Pancreas (tissue), 10 donors: ENCODE measurements at places on chromosomes 6 and 20. TPM values are rescaled to one million over a fixed set of nuclear protein-coding genes. Genes with fewer than 3 reads are reported as not detected.
A peak's percentile ranks its signal among the peaks of the same experiment; 100 is the strongest.

DNA sequence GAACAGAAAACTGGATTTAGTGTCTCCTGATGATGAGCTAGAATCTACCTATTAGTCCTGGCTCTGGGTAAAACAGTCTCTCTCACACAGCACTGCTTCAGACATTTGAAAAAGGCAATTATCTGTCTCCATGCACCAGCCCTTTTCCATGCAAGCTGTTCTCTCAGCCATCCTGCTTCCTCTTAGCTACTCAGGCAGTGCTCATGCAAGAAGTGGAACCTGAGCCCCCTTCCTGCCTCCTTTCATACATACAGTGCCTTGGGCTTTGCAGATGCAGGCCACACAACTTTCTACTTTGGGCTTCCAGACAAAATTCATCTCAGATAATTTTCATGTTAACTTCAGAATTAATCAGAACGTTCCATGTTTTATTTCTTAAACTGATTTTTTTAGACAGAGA, 151.3 kb downstream of the RALGAPA2 start:
- peaks cover 2% of the 10 kb centered on the region for H3K4me1 ChIP-seq
- no peak overlapping the region for H3K27ac ChIP-seq
- no peaks in the 10 kb centered on the region for H3K27me3 ChIP-seq
- no peak for DNase-seq
- no peak overlapping the region for H3K4me3 ChIP-seq
- no peaks in the 10 kb centered on the region for H3K36me3 ChIP-seq

Gene KIF16B
- total RNA-seq = 7.0 TPM

DNA sequence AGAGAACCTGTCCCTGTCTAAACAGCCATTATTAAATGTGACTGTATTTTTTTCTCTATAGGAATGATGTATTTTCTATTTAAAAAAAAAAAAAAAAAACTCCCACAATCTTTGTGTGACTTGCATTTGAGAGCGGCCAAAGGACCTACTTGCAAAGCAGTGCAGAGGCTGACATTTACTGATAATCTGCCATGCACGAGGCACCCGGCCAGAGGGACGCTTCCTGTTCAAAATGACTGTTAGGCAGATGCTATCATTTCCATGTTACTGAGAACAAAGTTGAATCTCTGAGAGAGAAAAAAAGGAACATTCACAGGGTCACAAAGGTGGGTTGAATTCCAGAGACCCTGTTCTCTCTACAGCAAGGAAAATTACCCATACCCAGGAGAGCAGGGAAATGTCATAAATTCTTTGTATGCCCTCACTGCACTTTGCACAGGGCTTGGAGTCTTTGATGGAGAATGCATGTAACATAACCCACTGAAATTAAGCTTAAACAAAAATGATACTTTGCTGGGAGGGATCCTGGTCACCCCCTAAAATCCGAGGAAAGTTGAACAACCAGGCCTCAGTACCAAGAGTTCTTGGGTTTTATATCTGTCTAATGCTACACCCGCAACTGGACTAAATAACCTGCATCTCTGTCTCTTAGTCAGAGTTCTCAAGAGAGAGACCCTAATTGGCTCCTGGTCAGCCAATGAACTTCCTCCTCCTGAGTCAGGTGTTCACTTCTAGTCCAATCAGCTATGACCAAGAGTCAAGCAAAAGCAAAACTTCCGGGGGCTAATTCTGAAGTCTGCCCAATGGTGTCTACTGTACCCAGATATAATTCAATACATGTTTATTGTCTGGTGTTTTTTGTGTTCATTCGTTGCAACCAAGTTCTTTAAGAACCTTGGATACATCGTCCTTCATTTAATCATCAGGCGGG, 61.2 kb downstream of the GCLC start:
- peaks cover 3% of the 10 kb centered on the region for H3K27me3 ChIP-seq
- H3K27ac ChIP-seq = no peak overlapping the region
- no peak overlapping the region for H3K4me3 ChIP-seq
- DNase-seq = no peak
- no peaks in the 10 kb centered on the region for H3K36me3 ChIP-seq

DNA sequence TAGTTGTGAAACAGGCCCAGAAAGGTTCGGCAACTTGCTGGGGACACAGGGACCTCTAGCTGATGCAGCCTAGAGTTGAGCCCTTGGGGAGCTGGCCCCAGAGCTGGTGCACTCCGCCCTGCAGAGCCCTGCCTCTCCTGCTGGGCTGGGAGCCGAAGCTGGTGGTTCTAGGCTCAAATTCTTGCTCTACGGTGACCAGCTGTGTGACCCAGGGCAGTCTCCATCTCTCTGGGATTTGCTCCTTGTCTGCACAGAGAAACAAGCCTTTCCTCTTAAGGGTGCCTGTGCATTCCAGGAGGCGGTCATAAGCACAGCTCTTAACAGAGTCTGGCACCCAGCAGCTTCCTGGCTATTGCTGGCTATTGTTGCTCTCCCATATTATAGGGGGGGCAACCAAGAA, 47.4 kb downstream of the RBM38 start:
- H3K36me3 ChIP-seq = no peaks in the 10 kb centered on the region
- no peak for DNase-seq
- peak overlapping the region; percentile 12 for H3K27ac ChIP-seq
- peaks cover 26% of the 10 kb centered on the region for H3K4me1 ChIP-seq
- no peak overlapping the region for H3K4me3 ChIP-seq
- no peaks in the 10 kb centered on the region for H3K27me3 ChIP-seq

GRCh38 chr6:46734867-46735719, at the start of gene PLA2G7:
PLA2G7 (minus strand) TSS chr6:46735375; CDS start chr6:46722891, 12,484 bp downstream.
- H3K27ac ChIP-seq = peak within 1 kb of the TSS; percentile 10
- H3K27me3 ChIP-seq = no peaks in the 10 kb centered on the region
- DNase-seq = peak; percentile 65
- peak within 1 kb of the TSS; percentile 35 for H3K4me3 ChIP-seq
- no peaks in the 10 kb centered on the region for H3K36me3 ChIP-seq

GRCh38 chr6:73418081-73418741, 23.6 kb downstream of the DDX43 start:
- no peaks in the 10 kb centered on the region for H3K36me3 ChIP-seq
- H3K4me1 ChIP-seq = no peaks in the 10 kb centered on the region
- no peak for DNase-seq
- no peaks in the 10 kb centered on the region for H3K27me3 ChIP-seq
- no peak overlapping the region for H3K27ac ChIP-seq

- no peaks in the 10 kb centered on the region for H3K36me3 ChIP-seq
- DNase-seq = no peak
- no peak overlapping the region for H3K4me3 ChIP-seq
- H3K27ac ChIP-seq = no peak overlapping the region
- H3K4me1 ChIP-seq = no peaks in the 10 kb centered on the region
Observed at GRCh38 chr6:107732461-107732860, 91.7 kb downstream of the SCML4 start.

Gene POPDC3
- not detected for total RNA-seq

DNA sequence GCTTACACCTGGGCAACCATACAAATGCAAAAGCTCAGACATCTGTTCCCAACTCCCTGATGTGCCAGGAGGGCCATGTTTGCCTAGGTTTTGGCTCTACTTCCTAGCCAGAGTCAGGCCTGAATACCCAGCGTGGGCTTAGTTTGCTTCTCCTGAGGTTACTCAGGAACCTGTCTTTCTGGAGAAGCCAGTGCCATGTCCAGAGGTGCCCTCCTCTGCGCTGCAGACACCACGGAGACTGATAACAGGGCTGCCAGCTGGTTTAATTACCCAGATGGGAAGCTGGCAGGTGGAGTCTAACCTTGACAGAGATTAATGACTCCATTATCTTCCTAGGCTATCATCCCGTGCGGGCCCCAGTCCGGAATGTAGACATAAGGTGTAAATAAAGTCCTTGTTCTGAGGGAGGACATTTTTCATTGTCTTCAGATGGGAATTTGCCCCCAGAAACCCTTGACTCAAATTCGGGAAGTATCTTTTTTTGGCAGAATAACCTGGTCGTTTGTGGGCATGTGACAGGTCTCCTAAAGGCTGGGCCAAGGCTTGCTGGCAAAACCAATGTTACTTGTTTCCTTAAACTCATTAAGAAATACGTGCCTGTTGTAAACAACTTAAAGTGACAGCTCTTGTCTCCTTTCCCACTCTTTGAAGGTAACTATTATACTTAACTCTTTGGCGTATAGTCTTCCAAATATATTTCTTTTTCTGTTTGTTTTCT, 29.2 kb upstream of the ZNFX1 start:
- DNase-seq = no peak
- no peaks in the 10 kb centered on the region for H3K4me1 ChIP-seq
- H3K36me3 ChIP-seq = no peaks in the 10 kb centered on the region
- no peak overlapping the region for H3K4me3 ChIP-seq

DNA sequence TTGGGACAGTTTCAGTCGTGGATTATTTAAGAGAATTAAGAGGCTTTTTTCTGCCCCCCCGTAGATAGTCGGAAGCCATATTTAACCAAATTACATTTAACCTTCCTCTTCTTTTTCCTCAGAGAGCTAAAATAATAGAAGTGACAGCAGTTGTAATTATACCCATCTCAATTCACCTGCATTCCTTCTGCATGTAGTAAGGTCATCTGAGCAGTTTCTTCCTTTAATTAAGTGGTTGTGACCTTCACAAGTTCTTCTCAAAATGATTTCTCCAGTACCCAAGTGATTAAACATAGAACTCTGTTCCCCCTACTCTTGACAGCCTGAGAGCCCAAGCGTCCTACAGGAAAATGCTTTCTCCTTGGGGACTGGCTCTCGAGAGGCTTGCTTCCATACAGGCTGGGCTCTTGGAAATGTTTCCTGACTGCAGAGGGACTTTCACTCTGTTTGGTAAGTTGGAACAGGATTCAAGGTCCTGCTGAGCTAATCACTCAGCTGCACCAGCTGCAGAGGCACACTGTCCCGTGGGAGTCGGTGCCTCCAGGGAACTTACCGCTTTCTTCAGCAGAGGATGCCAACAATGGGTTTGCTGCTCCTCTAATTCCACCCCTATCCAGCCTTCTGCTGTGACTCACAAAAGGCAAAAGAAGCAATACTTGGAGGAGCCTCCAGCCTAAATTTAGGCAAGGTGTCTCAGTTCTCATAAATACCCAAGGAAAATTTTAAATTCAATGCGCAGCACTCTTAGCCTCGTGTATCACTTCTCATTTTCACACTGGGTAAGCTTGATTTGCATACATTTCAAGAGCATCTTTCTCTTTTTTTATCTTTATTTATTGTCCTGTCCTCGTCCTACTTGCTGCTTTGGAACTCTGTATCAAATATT, 414.9 kb downstream of the KIF16B start:
- no peak overlapping the region for H3K4me3 ChIP-seq
- no peaks in the 10 kb centered on the region for H3K27me3 ChIP-seq

Gene GPX5
- not detected for total RNA-seq

GRCh38 chr6:148720897-148721296, 25.9 kb upstream of the UST start:
- no peaks in the 10 kb centered on the region for H3K36me3 ChIP-seq
- no peak for DNase-seq
- no peak overlapping the region for H3K27ac ChIP-seq
- no peaks in the 10 kb centered on the region for H3K27me3 ChIP-seq
- no peak overlapping the region for H3K4me3 ChIP-seq

Gene TAP1
- 10.1 TPM for total RNA-seq

Gene TNFAIP3
- total RNA-seq = 11.1 TPM

- DNase-seq = no peak
- H3K4me3 ChIP-seq = no peak overlapping the region
- H3K4me1 ChIP-seq = no peaks in the 10 kb centered on the region
- no peak overlapping the region for H3K27ac ChIP-seq
Observed at GRCh38 chr6:68339488-68340131, 295.5 kb upstream of the ADGRB3 start.

Gene SIRPD
- total RNA-seq = not detected

DNA sequence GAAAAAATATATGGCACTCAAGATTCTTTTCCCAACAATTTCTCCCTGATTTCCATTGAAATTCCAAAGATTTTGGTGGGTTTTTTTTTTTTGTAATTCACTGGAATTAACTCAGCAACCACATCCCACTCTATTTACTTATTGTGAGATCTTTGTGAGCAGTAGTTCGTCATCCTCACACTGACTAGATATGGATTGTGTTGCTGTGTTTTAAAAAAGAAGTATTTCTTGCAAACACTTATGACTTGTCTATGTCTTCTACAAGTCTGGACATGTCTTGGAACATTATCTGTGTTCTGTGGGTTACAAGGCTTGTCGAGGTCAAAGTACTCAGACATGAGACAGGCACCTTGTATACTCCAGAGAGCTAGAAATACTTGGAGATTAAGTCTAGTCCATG, 7.3 kb upstream of the TENT5A start:
- H3K36me3 ChIP-seq = no peaks in the 10 kb centered on the region
- no peak overlapping the region for H3K4me3 ChIP-seq
- H3K27ac ChIP-seq = no peak overlapping the region
- DNase-seq = no peak

Gene B3GAT2
- total RNA-seq = 0.06 TPM

DNA sequence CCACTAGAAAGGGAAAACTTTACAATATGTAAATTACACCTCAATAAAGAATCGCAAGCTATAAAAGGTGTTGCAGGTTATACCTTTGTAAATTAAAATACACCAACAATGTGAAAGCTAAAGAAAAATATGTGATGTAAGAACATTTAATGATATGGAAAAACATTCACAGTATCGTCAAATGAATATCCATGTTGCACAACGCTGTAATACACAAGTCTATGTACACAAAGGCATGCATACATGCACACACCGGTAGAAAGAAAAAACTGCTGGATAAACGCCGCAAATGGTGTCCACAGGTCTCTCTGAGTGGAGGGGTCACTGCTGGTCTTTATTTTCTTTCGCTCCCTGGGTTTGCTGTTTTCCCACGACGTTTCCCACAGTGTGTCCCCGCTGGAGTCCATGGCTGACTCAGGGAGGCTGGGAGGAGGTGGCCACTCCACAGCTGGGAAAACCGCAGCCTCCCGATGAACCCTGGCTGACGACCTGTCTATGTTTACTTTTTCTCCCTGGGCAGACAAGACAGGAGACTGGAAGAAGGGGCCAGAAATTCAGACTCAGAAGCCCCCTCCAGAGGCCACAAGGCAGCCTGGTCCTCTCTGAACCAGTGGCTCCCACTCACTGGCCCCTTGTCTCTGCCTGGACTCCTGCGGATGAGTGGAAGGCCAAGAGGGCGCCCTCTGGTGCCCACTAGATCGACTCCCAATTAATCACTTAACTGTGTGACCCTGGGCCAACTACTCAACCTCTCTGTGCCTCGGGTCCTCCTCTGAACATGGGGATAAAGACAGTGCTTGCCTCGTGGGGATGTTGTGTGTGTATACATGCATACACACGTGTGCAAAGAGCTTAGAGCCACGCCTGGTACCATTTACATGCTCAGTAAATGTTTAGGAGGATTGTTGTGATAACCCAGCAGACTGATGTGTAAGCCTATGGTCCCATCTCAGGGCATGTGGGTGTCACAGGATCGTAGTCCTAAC, 12.8 kb upstream of the BPI start:
- no peaks in the 10 kb centered on the region for H3K36me3 ChIP-seq
- no peaks in the 10 kb centered on the region for H3K4me1 ChIP-seq
- H3K27me3 ChIP-seq = no peaks in the 10 kb centered on the region

Gene GMPR
- total RNA-seq = 4.6 TPM
